ENCODE measurements at places on chromosomes 3 and 15.

GRCh38 chr3:172581757-172582166 lies 58.5 kb upstream of the TNFSF10 start:
- DNase-seq = no peak

GRCh38 chr3:113051787-113052186 lies 61.0 kb downstream of the GTPBP8 start:
- no peak for DNase-seq

GRCh38 chr3:32056559-32057290 lies 49.7 kb upstream of the GPD1L start:
- no peak for DNase-seq

- DNase-seq = no peak
Measured at GRCh38 chr3:120487191-120487650, 36.4 kb upstream of the FSTL1 start.

GRCh38 chr3:5456199-5456598 lies 268.7 kb downstream of the EDEM1 start:
- no peak for DNase-seq

DNA sequence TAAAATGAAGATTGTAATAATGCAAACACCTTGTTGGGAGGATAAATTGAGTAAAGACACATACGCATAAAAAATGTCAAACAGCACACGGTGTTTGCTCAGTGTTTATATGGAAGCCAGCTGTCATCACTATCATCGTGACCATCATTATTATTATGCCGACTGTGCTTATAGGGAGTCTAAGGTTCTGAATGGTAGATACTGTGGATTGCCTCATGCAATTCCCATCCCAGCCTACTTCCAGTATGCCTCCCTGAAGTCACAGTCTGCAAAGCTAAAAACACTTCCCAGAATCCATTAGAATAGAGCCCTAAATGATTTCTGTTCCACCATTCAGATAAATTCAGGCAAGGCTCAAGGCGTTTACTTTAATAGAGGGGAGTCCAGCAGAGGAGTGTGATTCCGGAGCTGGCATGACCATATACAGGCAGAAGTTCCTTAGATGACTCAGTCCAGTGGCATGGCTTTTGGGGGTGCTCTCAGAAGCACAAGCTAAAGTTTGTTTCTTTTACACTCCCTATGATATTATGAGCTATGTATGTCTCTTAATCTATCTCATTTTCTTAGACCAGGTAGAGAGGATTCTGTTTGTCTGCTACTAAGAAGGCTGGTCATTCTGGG lies 148.7 kb downstream of the MEX3B start:
- DNase-seq = no peak

- no peak for DNase-seq
Measured at GRCh38 chr3:14439501-14440167, 37.2 kb downstream of the SLC6A6 start.

GRCh38 chr3:13621381-13622221 lies 72.7 kb downstream of the FBLN2 start:
- no peak for DNase-seq

DNA sequence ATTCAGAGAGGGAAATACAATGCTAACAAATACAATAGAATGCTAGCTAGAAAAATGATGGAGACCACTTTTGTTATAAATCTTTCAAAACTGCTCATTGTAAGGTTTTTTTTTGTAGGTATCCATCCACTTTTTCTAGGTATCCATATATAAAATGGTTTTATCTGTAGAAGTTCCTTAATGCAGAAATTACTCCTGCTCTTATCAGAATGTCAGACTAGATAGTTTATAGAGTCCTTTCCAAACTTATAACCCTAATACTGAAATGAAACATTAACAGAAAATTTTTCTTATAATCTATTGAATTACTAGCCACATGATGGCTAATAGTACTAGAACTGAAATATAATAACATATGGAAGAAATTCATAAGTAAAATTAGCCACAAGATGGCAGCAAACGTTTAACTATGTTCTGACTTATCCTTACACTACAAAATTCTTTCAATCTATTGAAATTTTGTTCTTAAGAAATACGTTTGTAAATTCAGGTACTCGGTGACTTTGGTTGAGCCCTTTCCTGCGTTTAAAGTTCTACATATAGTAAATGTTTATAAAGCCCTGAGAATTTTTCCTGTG lies 58.5 kb downstream of the ECT2 start:
- no peak for DNase-seq

GRCh38 chr15:88894819-88895767 lies at the start of gene HAPLN3:
Gene HAPLN3 (minus strand): TSS chr15:88895544. CDS start chr15:88887298, 8,246 bp downstream.
- peak; percentile 42 for DNase-seq

DNA sequence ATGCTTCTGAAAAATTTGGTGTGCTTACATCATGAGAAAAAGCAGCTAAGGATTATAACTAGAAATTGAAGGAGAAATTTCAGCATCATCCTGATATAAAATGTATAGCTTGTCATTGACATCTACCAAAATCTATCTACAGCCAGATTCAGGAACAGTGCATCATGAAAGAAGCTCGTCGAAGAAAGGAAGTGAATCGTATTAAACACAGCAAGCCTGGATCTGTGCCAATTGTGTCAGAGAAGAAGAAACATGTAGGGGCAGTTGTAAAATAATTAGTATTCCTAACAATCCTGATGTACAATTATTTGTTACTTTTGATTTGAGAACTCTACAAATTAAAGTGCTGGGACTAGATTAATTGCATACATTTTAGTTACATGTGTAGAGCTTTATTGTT lies 37.2 kb downstream of the AP4E1 start:
- DNase-seq = no peak

- no peak for DNase-seq
Measured at GRCh38 chr3:129834580-129834979, 58.9 kb downstream of the TMCC1 start.

DNA sequence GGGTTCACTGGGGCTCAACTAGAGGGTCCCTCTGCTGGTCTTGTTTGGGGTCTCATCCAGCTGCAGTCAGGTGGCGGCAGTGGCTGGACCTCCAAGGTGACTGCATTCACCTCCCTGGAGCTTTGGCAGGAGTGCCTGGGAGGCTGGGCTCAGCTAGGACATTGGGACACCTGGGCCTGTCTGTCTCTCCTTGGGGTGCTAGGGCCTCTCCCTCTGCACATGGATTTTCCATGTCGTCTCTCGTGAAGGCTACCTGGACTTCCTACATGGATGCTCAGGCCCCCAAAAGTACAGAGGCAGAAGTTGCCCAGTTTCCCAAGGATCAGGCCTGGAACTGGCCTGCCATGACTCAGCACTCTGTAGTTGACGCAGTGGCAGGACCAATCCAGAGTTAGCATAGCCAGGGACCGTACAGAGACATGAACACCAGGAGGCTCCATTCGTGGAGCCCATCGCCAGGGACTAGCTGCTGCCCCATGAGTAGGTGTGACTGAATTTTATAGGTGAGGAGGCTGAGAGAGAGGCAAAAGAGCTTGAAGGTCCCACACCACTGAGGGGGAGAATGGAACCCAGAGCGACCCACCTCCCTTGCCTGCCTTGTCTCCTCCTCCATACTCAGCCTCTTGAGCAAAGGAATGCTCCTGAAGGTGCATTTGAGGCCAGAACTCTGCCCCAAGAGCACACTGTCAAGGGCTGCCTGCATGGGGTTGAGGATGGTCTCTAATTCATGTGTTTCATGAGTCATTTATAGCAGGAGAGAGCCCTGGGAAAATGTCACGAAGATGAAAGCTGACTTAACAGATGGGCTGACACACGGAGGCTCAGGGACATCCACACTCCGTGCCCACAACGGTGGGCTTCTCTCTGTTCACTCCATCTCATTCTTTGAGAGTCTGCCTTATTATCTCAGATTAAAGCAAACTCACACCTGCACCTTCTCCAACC lies 13.0 kb upstream of the ALDH1A3 start:
- no peak for DNase-seq

DNA sequence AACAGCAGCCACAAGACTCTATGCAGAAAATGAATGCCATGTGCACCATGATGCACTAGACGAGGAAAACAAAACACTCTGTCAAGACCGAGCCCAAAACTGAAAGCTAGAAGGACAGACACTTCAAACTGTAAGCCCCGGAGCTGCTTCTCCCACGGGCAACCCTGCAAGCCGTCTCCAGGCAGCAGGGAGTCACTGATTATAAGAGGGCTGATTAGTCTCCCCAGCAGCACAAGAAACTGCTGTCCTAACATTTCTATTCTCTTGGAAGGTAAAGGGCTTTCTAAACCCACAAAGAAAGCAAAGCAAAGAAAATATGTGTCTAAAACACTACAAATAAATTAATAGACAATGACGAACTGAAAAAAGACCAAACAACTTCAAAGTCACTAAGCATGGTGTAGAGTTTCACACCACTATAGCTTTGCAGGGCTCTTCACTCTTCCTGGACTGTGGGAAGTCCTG lies 15.5 kb downstream of the TBC1D2B start:
- no peak for DNase-seq

DNA sequence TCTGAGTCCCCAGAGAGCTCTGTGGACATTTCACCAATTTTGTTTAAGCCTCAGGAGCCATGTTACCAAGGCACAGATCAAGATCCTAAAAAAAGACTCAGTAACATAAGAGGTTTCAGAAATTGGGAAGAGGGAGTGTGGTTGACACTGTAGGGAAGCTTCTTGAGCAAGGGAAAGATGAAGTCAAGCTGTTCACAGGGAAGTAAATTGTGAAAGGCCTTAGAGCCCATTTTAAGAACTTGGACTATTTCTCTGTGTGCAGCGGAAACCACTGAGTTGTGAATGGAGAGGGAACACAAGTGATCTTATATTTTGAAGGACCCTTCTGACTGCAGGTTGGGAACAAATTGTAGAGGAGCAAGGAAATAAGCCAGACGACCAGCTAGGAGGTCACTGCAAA lies 18.7 kb downstream of the BCL2A1 start:
- DNase-seq = no peak

DNA sequence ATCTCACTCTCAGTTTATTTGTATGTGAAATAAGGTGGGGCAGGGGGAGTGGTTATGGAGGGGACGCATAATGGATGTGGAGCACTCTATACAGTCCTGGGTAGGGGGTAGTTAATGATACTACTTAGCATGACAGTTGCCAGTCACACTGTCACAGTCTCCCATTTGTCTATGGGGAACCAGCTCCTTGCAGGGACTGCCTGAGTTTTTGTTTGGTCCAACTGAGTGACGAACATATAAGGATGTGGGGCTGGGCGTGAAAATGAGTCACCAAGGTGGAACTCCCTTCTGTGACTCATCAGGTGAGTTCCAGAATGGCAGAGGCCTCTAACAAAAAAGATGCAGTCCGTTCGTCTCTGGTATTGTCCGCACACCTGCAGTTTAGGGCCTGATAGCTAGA lies 235.3 kb upstream of the ST8SIA2 start:
- peak; percentile 19 for DNase-seq

DNA sequence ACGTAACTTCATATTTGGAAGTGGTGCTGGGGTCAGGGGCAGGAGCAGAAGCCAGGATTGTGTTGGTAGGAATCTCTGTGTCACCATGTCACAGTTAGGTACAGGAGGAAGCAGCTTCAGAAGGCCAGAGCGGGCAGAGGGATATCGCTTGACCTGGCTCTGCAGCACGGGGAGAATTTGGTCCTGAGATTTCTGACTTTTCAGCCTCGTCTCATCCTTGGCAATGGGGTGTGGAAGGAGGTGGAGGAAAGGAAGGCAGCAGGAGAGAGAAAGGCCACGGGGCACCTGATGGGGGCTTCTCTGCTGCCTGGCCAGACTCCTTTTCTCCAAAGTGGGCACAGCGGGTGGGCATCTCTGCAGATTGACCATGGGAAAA lies 564 bp downstream of the IL16 start:
- DNase-seq = no peak

DNA sequence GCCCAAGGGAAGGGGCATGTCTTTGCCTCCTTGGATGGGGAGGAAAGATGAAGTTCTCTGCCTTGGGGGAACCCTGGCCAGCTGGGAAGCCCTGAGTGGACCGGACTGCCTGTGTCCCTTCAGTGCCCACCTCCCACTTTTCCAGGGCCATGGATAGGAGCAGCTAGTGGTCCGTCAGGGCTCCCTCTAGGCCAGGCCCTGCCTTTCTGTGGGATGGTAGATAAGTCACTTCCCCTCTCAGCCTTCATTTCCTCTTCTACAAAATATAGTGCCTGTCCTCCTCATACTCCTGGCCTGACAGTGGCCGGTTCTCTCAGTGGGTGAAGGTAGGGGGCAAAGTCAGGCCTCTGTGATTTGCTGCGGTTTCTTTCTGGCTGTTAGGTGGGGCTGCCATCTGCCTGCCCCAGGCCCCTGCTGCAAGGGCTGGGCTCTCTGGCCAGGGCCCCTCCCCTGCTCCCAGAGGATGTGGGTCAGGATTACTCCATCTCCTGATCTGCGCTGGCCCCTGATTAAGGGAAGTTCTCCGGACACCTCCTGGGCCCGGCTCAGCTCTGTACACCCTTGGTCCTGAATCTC lies 1.4 kb downstream of the PLEKHO2 start:
- DNase-seq = no peak

DNA sequence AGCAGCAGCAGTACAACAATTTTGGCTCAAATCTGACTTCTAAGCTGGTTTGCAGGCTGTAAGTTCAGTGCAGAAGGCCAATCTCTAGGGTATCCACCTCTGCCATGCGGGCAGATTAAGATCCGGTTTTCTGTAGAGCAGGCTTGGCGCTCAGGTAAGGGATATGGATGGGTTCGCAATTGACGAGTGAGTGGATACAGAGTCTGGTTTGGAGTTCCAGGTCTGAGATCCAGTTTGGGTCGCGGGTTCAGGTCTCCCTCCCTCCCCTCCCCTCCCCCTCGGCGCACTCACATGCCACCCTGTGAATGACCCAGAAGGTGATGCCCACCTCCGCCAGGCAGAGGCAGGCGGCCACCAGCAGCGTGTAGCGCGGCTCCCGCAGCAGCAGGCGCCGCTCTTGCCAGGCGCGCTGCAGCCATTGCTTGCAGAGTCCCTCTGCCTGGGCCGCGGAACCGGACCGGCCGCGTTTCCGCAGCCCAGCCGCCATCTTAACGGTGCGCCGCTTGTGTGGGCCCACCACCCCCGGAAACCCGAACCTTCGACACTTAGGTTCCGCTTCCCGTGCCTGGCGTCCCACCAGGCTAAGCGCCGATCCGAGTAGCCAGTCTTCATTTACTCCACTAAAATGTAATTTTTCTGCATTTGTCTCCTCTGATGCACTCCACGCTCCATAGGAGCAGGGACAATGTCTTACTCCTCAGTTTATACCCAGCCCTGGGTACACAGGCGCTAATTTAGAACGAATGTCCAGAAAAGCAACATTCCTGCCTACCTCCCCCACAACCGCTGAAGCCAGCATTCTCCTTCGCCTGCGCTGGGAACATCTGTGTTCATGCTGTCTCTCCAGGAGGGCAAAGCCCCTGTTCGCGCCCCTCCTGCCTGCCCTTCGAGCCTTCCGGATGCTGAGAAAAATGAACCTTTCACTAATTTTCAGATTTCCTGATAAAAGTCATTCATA lies at the start of gene ALG3:
TSS of gene ALG3 (minus strand) at position 509 of the 958 bp plus-strand sequence. CDS start at position 487, 22 bp downstream.
- peak; percentile 83 for DNase-seq

- no peak for DNase-seq
Measured at GRCh38 chr3:161503271-161503670, 6.7 kb downstream of the OTOL1 start.

- no peak for DNase-seq
Measured at GRCh38 chr15:48602358-48603122, 43.0 kb downstream of the FBN1 start.

DNA sequence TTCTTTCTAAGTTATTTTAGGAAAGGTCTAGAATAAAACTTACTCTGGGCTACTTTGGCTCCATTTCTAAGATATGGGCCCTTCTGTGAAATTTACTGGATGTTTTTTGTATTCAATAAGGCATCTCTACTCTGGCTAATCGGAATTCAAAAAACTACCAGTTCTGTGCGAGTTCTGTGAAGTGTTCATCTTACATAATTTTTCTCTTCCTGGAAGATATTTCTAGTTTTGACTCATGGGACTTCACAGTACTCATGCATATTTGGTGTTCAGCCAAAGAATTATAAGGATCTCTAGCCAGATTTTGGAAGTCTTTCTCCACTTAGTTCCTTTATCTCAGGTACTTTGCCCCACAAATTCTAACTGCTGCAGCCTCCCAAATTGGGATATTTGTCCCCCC lies 46.4 kb upstream of the MBNL1 start:
- no peak for DNase-seq
